ENCODE measurements at places on chromosomes 4 and X.

- no peak for DNase-seq
These were observed 123.7 kb downstream of the AFAP1 start for GRCh38 chr4:7815981-7816380.

DNA sequence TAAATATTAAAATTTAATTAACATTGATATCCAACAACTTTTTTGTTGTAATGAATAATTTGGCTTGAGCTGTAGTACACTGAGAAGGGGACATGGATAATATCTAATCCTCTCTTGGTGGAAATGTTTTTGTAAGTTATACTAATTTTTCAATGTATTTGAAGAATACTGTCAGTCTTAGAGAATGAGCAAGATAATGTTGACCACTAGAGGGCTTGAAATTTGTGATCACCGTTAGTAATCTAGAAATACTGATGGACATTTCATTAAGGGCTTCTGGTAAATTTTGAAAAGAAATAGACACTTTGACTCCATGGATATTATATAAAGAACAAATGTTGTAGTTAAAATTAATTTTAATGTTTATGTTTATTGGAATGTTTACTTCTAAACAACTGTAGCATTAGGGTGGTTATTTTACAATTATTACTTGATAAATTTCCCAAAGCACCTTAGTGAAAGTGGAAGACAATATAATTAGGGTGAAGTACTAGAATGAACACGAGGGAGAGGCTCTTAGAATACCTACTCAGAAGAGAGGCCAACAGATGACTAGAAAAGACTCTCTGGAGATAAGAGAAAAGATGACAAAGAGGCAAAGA is 20.0 kb upstream of the CAMK2D start:
- no peak for DNase-seq

DNA sequence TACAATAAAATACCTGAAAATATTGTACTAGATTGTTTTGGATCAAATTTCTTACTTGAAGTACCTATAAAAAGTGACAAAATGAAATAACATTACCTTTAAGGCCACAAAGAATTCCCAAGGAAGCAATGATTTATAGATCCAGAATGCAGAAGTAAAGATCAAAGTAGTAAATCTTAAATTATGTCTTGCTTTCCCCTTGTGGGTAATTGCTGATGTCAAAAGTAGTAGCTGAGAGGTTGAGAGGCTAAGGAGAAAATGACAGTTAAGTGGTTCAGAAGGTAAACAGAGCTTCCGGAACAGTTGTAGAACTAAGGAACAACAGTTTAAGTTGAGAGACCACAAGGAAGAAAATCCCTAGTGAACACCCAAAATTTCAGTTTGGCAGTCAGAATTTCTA is 358.3 kb downstream of the GABRG1 start:
- DNase-seq = no peak

- no peak for DNase-seq
These were observed 75.9 kb downstream of the HCCS start for GRCh38 chrX:11187001-11187400.

DNA sequence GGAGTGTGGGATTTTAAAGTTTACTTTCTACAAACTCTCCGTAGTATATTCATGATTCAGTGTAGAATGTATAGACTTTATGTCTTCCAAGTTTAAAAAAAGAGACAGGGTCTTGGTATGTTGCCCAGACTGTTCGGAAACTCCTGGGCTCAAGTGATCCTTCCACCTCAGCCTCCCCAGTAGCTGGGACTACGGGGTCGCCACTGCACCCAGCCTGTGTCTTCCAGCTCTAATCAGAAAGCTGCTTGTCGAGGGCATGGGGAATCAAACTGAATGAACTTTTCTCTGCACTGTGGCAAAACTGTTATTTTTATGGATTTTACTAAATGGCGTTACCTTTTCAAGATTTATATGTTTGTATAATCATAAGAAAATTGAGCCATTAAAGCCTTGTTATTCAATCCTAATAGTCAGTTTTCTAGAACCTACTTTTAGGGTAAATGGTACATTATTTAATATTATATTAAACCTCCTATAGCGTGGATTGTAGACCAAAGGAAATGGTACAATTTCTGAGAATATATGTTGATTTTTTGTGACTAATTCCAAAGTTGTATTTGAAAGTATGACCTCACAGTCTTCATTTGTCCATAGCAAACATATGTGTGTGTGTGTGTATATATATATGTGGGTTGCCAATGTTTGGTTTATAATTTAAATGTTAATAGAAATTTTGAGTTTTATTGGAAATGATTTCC is 1.1 kb downstream of the BLOC1S4 start:
- DNase-seq = no peak

- no peak for DNase-seq
These were observed 114.9 kb downstream of the EFHC2 start for GRCh38 chrX:44228621-44229020.

- no peak for DNase-seq
These were observed 52.2 kb downstream of the AFM start for GRCh38 chr4:73533515-73534422.

GRCh38 chrX:15748841-15749240 is 10.8 kb downstream of the CA5B start:
- DNase-seq = no peak

DNA sequence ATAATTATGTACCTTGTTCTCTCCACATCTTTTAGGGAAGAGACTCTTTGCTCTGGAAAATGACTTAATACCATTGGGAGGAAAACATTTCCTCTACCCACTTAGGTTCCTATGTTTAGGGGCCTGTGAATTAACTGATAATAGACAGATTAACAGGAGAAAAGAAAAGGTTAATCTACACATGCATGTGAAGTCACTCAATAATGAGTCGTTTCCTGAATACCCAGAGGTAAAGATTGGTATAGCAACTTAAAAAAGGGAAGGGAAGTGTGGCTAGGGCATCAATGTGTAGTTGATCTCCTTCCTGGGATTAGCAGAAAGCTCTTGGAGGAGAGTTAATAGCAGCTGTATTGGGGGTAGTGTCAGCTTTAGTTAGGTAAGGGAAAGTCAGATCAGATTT is 419.5 kb upstream of the ATOH1 start:
- DNase-seq = no peak

DNA sequence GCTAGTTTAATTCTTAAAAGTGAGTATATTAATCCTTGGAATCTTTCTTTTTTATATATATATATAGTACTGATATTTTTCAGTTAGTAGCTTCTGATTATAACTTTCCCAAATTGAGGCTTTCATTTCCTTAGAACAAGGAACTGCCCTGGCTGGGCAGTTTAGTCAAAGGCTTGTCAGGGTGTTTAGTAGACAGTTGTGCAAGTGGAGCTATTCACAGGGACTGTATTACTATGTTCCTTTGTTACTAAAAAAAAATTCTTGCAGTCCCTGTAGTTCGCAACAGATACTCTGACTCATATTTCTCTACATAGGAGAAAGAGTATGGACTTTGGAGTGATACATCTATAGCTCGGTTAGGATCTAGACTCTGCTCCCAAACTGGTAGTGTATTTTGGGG is 20.8 kb downstream of the USO1 start:
- DNase-seq = no peak

DNA sequence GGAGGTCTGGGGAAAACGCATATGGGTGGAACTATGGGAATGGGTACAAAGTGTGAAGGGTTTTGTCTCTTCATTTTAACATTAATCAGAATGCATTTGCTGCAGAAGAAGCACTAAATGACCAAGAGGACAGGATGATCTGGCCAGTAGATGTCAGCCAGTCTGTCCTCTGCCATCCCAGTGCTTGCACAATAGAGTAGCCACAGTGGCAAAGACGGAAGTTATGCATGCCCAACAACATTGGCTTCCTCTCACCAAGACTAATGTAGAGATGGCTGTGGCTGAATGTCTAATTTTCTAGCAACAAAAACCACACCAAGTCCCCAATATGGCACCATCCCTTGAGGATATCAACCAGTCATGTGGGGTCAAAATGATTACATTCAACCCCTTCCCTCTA is 45.0 kb upstream of the ARHGEF6 start:
- DNase-seq = no peak

- DNase-seq = no peak
These were observed 39.4 kb upstream of the PHOX2B start for GRCh38 chr4:41787931-41788330.

- DNase-seq = no peak
These were observed 5.4 kb upstream of the GTPBP6 start for GRCh38 chrX:323721-324628.

DNA sequence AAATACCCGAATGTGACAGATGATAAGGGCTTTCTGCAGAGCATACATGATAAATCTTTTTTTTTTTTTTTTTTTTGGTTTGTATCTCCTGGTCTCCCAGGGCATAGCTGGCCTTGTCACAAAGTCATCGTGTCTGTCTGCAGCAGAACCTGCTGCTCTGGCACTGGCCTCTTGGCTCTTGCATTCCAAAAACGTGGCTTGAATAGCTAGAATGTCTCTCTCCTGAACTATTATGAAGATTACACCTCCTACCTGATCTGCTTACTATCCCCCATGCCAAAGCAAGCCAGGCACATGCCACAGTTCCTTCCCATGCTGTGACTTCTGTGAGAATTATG is 50.4 kb upstream of the SCRG1 start:
- no peak for DNase-seq

- no peak for DNase-seq
These were observed 581 bp upstream of the STK32B start for GRCh38 chr4:5050520-5051277.

GRCh38 chrX:49675075-49675719 is 20.6 kb downstream of the PAGE1 start:
- no peak for DNase-seq

DNA sequence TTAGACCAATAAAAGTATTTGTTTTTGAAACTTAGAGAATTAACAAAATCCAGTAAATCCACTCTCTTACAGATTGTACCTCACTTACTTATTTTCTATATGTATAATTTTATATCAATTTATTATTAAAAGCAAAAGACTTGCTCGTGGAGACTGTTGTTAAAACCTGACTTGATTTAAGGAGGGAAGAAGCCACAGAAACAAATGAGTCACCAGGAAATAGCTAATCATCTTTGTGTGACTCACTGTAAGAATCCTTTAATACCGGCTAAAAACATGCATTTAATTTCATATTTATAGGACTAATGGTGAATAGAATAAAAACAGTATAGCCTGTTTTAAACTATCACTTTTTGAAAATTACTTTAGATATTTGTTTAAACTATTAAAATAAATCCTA is 29.9 kb upstream of the UBE2NL start:
- DNase-seq = no peak

DNA sequence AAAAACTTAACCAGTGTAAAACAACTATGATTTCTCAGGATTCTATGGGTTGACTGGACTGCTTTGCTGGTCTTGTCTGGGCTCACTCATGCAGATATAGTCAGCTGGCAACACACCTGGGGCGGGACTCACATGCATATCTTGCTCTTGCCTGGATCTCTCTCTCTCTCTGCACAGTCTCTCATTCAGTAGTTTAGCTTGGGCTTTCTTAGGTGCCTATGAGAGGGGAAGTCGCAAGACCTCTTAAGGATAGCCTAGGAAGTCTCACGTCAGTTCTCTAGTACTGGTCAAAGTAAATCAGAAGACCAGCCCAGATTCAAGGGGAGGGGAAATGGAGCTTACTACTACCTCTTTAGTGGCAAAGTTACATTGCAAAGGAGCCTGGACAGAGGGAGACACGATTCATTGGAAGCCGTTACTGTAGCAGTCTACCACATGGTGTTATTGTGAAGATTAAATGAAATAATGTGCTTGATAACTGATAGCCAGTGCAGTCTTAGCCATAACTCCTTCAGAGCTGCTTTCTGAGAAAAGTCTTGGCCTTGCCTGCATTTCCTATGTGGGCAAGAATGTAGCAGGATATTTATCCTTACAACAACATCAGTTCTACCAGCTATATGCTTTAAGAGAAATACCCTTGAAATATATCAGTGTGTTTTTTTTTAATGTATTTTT is 2.1 kb downstream of the COPS4 start:
- no peak for DNase-seq

DNA sequence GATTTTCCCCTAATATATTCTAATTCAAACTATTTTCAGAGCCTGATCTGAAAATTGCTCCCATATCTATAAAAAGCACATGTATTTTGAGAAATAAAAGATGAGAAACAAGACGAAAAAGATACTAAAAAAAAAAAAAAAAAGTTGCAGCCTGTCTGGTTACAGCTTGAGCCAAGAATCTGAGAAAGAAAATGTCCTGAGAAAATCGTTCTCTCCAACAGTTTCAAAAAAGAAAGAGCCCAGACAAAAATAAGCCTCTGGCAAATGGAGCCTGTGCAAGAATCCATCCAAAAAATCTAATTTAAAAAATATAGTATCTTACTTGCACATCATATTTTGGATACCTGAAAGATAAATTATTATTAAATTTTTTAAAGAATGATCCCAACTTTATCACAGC is 163.0 kb upstream of the TBL1X start:
- DNase-seq = no peak

DNA sequence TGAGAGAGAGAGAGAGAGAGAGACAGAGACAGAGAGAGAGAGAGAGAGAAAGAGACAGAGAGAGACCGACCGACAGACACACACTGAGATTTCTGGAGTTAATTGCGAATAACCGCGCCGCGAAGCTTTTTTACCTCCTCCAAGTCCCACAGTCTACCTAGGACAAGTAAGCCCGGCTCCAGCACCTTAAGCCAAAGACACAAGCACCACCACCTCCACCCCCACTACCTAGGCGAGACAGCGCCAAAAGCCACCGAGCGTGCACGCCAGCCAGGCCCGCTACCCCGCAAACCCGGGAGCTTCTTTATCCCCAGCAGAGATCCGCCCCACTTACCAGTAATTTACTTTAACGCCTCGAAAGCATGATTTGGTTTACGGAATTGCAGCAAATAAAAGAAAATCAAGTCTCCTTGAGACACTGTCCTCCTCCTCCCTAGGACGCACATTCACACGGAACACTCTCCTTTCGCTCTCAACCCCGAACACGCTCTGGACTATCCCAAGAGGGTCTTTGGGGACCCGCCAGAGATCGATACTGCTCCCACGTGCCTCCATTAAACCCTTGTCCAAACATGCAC is 649.6 kb upstream of the DIPK2B start:
- no peak for DNase-seq

DNA sequence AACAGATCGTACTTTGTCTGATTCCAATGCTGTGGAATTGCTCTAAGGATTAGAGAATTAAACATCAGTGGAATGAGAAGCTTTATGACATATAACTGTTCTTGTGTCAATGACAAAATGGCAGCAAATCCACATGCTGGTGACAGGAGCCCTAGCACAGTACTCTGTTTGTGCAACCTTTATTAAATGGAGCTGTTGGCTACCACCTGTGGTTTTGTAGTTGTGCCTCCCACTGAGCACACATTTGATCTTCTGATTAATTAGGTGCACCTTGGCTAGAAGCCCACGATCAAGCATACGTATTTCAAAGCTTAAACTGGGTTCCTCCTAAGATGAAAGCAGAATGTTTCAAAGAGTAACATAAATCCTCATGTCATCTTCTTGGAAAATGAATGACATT is 394.0 kb upstream of the IGFBP7 start:
- no peak for DNase-seq

All from activated CD4-positive, alpha-beta T cell treated with anti-CD3 and anti-CD28 coated beads for 24 hours (primary cell).